Progenitor cell of endocrine pancreas (in vitro differentiated cells): ENCODE measurements at places on chromosomes 1 and 21. TPM values are rescaled to one million over a fixed set of nuclear protein-coding genes. Genes with fewer than 3 reads are reported as not detected.

GRCh38 chr1:197838836-197839235 is 63.6 kb upstream of the DENND1B start:
- H3K27me3 ChIP-seq, result no peaks in the 10 kb centered on the region
- no peaks in the 10 kb centered on the region for H3K4me1 ChIP-seq
- H3K27ac ChIP-seq, result no peak overlapping the region
- no peak for DNase-seq
- H3K4me3 ChIP-seq, result no peak overlapping the region

GRCh38 chr1:154837034-154837671 is 32.9 kb downstream of the KCNN3 start:
- H3K4me1 ChIP-seq, result peaks cover 14% of the 10 kb centered on the region
- peaks cover 14% of the 10 kb centered on the region for H3K27me3 ChIP-seq

- H3K27ac ChIP-seq, result no peak overlapping the region
- H3K4me1 ChIP-seq, result no peaks in the 10 kb centered on the region
- H3K36me3 ChIP-seq, result no peaks in the 10 kb centered on the region
- H3K27me3 ChIP-seq, result no peaks in the 10 kb centered on the region
Observed at GRCh38 chr1:188043536-188044245, 1214.9 kb downstream of the PLA2G4A start.

Gene ZFP69B
- total RNA-seq, result 10.5 and 11.1 TPM in 2 replicates

Gene SGIP1
- 12.1 and 16.0 TPM in 2 replicates for total RNA-seq

Gene SIM2
- total RNA-seq, result 0.31 and 0.38 TPM in 2 replicates

Gene SLC37A1
- 58.4 and 60.2 TPM in 2 replicates for total RNA-seq
